ENCODE measurements at places on chromosomes 1 and 21. TPM values are rescaled to one million over a fixed set of nuclear protein-coding genes. Genes with fewer than 3 reads are reported as not detected.

Gene TNFSF4
- total RNA-seq, result 1.3 TPM

Gene ACTL8
- total RNA-seq, result not detected

Gene G0S2
- total RNA-seq, result 218 TPM

Gene ANGPTL1
- total RNA-seq, result 13.6 TPM

Measured in heart right ventricle (tissue), 16 donors.